Muscle of arm (tissue), 14 donors: ENCODE measurements at places on chromosomes 2 and 18.

GRCh38 chr18:80124131-80124530 is 15.1 kb downstream of the ADNP2 start:
- no peak for DNase-seq

- DNase-seq: no peak
Measured at GRCh38 chr2:218893349-218894150, 12.9 kb downstream of the WNT10A start.

DNA sequence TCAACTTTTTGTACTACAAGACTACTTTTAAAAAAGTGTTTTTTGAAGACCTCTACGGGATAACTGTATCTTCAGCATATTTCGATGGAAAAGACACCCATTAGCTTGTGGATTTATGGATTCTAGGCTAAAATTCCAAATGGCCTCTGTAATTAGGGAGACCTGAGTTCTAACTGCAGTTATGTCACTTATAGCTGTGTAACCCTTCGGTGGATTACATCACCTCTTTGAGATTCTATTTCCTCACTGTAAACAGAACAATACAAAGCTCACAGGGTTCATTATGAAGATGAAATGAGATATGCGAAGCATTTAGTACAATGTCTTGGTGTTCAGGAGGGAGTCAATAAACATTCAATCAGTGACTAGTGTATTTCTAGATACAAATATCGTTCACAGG is 24.2 kb downstream of the LMAN2L start:
- DNase-seq: no peak

DNA sequence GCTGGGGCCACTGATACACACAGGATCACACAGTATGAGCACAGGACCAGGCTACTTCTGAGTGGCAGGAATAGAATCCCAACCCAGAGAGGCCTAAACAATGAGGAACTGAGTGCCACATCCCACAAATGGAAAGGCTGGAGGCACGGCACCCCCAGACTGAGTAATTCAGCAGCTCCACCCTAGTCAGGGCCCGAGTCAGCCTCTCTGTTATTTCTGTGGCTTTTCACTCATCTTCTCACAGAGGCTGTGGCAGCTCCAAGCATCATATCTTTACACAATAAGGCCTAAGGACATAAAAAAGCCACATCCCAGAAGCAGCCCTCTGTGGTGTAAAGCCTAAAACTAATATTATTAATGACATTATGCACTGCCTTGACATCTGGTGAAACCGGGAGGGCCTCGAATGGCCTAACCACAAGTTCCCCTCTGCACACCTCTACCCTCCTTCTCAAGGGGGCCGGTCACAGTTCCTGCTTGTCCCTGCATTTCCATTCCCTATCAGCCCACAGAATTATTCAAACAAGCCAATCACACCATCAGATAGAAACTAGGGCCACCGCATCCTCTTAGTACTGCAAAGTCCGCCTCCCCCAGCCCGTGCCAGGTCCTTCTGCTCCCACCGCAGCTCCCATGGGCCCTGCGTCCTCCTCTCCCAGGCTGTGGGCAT is 12.5 kb upstream of the MAL start:
- DNase-seq: no peak

DNA sequence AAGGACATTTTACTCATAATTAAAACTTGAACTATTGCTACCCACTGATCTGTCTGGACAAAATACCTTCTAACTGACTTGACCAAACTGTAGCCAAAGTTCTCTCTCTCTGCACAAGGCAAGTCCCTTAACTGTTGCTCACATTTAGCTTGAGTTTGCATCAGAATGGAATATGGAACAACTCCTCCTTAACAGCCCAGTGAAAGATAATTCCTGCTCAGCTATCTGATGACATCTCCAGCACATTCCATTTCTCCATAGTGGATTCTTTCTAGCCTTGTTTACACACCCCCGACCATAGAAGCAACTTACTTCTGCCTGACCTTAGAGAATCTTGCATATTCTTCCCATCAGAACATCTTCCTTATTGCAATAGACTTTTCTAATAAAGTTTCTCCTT is 317.2 kb upstream of the CDH2 start:
- DNase-seq: no peak

DNA sequence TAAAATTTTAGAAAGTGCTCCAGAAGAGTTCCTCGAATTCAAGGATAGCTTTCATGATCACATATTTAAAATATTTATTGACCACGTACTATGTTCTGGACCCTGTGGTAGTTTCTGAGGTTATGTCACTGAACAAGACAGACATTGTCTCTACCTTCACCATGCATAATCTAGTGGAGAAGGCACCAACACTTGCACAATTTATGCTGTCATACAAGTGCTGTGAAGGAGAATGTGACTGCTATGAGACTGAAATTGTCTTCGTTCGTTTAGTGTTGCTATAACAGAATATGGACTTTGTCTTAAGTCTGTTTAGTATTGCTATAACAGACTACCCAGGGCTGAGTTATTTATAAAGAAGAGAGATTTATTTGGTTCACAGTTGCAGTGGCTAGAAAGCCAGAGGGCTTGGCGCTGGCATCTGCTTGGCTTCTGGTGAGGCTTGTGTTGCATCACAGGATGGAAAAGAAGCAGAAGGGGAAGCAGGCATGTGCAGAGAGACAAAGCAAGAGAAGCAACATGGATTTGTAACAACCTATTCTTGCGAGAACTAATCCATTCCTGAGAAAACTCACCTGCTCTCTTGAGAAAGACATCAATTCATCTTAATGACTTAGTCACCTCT is 50.0 kb upstream of the RFX8 start:
- no peak for DNase-seq

GRCh38 chr2:103784261-103784660 is 1022.4 kb downstream of the TMEM182 start:
- no peak for DNase-seq

GRCh38 chr2:219823574-219823973 is 196.1 kb downstream of the SLC4A3 start:
- DNase-seq: peak; percentile 35

DNA sequence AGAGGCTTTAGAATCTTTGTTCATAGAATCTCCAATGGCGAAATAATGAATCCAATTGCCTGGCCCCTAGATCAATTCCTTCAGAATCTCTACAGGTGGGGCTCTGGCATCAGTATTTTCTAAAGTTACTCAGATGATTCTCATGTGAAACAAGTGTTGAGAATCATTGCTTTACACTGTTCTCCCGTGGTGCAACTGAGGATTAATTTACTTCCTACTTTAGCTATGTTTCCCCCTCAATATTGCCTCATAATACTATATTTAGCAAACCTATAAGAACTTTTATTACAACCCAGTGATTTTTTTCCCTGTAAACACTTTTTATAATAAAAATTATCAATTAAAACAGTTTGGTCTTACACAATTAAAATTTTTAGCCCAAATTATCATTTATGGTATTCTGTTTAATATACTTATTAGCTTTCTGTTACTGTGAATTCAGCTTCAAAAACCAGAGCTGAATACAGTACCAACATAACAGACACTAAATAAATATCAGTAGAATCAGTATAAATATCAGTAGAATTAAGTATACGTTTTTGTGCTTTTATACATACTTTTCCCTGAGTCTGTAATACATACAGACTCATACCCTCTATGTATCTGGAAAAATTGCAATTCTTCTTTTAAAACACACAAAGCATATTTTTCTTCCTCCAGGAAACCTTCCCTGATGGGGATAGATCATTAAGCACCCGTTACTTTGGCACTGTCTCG is 20.8 kb downstream of the SLC38A11 start:
- DNase-seq: no peak

DNA sequence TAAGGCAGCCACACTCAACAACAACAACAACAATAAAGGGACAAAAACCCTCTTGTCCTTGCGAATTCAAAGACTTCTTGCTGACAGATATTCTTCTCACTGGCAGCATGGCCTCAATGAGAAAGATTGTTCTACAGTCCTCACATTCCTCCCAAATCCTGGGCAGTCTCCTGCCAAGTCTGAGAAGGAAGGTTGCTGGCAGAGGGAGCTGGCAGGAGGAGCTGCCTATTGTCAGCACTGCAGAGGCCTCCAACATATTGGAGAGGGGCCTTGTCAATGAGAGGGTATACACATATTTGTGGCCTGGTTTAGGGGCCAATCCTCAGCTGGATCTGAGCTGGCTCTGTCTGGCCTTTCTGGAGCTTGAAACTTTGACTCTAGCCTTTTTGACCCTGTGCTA is 63.5 kb downstream of the LAMA3 start:
- DNase-seq: no peak

- DNase-seq: no peak
Measured at GRCh38 chr2:222693837-222694236, 22.4 kb downstream of the MOGAT1 start.

- DNase-seq: no peak
Measured at GRCh38 chr2:215619022-215619958, 183.4 kb upstream of the FN1 start.

DNA sequence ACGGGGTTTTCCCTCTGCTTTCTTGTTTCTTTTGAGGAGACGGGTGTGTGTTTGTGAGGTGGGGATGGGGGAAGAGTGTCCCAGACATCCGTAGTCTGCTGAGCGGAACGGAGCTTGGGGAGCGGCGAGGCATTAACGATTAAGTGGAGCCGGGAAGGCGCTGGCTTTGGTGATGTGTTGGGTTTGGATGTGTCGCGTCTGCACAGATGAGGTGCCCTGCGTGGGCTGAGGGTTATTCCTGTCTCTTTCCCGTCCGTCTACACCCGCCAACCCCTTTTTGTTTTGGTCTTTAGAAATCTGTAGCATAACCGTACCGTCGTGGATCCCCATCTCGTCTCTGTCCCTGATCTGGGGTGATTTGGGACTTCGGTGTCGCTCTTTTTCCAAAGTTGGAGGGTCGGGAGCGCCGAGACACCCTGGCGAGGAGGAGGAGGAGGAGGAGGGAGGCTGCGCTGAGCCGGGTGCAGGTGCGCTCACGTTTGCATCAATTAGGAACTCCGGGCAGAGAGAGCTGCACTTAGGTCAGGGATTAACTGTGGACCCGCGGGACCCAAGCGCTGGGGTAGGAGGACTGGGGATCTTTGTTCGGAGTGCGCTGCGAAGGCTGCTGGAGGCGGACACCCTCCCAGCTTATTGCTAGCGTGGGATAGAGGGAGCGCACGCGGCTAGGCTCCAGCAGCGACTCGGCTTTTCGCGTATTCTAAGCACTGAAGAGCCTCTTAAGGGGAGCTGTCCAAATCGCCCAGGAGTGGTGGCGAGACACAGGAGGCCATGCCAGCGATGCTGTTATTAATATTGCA is 720.3 kb downstream of the DPP10 start:
- DNase-seq: no peak

- DNase-seq: no peak
Measured at GRCh38 chr2:47896450-47896968, 9.8 kb downstream of the FBXO11 start.

GRCh38 chr2:219081701-219082331 is 21.1 kb upstream of the IHH start:
- DNase-seq: no peak

GRCh38 chr2:217102956-217103355 is 243.1 kb upstream of the TNP1 start:
- DNase-seq: no peak

GRCh38 chr2:165479856-165480255 is 10.4 kb downstream of the CSRNP3 start:
- DNase-seq: no peak

DNA sequence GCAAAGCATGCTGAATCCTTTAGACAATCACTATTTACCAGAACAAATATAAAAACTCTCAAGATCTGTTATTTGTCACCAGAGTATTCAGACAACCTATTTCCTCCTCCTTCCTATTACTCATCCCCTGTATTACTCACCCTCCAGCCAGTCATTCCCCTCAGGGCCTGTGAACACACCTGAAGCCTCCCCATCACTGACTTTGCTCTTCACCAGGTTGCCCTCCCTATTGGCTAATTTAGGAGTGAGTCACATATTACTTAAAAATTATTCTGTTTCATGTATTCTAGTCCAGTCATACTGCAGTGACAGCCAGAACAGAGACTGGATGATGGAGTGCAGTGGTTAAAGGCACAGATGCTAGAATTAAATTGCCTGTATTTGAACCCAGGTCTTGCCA is 3.7 kb upstream of the ATG16L1 start:
- no peak for DNase-seq

DNA sequence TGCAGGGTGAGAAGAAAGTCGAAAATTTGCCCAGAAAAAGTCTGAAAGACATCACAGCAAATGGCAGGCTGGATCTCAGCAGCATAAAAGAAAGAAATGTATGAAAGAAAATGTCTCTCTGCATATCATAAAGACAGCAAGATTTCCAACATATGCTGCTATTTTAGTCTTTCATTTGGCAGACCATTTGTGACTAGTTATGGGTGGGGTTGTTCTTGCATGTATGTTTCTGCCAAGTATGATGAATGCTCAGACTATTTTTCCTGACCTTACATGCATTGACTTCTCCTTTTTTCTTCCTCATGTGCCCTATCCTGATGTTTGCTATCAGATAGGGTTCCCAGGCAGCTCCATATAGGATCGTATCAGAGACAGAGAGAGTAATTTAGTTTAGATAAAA is 58.5 kb upstream of the PARD3B start:
- DNase-seq: peak; percentile 65

DNA sequence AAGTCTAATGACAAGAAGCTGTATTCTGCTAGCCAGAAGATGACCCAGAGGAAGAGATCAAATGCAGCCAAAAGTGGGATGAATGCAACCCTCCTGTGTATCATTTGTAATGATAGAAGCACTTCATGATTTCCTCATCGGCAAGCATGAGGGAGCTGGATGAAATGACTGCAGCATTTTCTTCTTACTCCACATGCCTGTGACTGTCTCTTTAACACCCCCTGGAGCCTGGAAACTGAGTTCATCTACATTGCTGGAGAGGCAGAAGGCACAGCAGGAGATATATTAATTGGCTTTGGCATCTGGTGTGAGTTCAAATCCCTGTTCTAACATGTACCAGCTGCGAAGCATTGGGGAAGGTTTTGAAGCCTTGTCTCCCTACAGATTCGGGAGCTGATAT is 37.7 kb downstream of the ID2 start:
- no peak for DNase-seq

DNA sequence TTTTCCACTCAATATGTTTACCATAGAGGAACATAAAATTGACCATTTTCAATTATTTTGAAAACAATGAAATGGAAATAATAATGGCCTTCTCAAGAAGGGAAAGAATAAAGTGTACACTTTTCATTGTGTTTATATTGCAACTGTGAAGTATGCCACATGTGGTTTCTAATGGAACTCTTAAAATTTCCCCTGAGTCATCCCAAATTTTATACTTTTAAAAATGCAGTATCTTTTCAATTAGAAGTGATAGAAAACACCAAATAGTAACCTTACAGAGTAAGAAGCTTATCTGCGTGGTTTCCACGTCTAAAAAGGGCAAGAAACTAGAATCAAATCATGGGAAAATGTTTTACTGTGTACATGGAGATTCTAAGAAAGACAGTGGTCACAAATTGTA is 70.0 kb downstream of the SCG2 start:
- DNase-seq: no peak
